ENCODE measurements at places on chromosomes 1 and 21.

DNA sequence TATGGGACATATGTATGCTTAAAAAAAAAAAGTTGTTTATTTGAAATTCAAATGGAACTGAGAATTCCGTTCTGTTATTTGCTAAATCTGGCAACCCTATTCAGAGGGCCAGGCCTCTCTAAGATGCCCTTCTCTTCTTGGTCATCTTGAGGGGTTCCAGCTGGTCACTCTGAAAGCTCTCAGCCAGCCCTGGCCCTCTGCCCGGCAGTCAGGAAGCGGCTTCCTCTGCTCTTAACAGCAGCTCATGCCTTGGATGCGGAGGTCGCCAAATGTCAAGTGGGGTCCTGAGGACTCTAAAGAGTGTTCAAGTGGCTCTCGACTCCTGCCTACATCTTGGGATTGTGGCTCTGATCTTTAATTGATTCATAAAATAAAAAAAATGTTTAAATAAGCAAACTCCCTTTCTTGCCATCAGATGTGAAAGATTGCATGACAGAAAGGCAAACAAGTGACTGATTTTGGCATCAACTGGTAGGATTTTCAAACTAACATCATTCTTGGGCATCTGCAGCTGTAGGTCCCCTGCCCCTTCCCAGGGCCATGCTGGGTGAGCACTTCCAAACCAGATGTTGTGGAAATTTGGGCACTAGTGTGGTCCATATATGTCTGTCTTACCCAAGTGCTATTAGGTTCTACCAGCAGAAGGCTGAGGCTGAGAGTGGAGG is 130.8 kb downstream of the PRDM2 start:
- no peak for DNase-seq

DNA sequence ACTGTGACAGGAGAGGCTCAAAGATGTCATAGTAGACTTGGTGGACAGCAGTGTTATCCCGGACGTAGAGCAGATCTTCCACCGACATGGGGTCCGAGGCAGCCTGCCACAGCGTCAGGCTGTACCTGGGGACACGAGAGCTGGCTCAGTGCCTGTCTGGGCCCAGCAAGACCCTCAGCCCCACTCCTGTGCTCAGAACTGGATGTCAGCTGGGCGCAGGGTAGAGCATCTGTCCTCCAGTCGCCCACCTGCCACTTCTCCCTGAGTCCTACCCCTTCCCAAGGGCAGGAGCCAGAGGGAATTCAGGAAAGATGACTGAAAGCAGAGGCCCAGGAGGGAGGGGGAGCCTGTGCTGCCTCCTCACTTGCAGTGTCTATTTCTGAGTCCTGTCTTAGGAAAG is 11.7 kb downstream of the FAM151A start:
- no peak for DNase-seq

- DNase-seq = no peak
Measured at GRCh38 chr1:173573596-173573995, 29.3 kb downstream of the SLC9C2 start.

DNA sequence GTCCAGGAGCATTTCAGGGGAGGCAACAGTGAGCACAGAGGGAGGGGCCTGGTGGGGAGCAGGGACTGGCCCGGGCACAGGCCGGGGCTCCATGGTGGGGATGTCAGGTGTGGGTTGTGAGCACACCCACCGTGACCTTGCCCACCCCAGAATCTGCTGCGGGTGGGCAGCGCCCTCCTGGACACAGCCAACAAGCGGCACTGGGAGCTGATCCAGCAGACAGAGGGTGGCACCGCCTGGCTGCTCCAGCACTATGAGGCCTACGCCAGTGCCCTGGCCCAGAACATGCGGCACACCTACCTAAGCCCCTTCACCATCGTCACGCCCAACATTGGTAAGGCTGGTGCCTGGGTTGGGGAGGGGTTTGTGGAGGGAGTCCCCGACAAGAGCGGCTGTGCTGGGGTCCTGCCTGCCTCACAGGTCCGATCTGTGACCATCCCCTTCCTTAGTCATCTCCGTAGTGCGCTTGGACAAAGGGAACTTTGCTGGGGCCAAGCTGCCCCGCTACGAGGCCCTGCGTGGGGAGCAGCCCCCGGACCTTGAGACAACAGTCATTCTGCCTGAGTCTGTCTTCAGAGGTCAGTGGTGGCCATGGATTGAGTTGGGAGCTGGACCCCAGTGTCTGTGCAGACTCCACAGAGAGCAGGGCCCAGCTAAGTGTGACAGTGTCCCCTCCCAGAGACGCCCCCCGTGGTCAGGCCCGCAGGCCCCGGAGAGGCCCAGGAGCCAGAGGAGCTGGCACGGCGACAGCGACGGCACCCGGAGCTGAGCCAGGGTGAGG is 14.3 kb downstream of the PSRC1 start:
- no peak for DNase-seq

DNA sequence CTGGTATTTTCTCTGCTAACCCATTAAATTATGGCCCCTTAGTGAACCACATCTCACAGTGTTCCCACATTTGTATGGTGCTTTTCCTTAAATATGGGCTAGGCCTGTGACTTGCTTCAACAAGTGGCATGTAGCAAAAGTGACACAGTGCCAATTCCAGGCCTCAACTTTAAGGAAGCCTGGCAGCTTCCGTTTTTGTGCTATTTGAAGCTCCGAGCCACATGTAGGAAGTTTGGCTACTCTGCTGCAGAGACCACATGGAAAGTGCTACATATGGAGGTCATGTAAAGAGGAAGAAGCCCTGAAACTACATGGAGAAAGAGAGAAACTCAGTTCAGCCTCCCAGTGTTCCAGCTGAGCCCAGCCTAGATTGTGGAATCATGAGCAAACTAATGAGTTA is 28.5 kb upstream of the DR1 start:
- DNase-seq = no peak

Data from SK-N-MC (cell line).